ENCODE measurements at places on chromosomes 3 and 15. TPM values are rescaled to one million over a fixed set of nuclear protein-coding genes. Genes with fewer than 3 reads are reported as not detected.
A peak's percentile ranks its signal among the peaks of the same experiment; 100 is the strongest.

The COL7A1 gene
- polyA plus RNA-seq, result 22.5 TPM

The PLA2G4D gene
- polyA plus RNA-seq, result not detected

The C3orf70 gene
- 7.4 TPM for polyA plus RNA-seq

The TRIM42 gene
- not detected for polyA plus RNA-seq

The TMEM212 gene
- not detected for polyA plus RNA-seq

The NANOGP8 gene
- polyA plus RNA-seq, result not detected

DNA sequence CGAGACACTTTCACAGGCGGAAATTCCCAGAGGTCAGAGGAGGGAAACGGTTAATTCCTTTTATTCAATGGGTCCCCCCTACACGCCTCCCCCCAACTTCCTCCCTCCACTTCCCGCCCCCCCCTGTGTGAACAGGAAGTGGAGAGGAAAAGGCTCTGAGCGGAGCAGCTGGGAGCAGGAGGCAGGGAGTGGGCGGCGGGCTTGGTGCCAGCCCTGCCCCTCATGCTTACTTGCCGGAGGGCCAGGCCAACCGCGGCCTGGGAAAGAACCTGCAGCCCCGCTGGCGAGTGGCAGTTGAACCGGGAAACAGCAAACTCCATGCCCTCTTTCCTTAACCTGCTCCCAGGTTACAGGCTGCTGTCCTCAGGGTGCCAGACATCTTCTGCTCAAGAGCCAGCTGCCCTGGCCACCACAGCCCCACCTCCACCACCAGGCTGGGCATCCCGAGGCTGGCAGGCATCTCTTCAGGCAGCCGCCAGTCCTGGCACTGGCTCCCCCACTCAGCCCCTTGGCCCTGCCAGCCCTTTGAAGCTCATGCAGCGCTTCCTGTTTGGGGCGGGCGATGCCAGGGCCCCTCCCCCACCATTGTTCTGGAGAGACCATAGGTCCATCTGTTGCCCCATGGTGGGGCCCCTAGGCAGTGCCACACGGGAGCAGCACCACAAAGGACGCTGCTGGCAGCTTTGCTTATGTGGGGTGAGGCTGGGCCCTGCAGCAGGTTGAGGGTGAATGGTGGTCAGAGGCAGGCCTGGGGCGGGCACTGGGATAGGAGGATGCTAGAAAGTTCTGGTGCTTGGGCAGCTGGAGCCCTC is 12.9 kb downstream of the VPS18 start:
- no peak for DNase-seq

- no peak for DNase-seq
Observed at GRCh38 chr3:65914032-65914739, 124.5 kb downstream of the MAGI1 start.

DNA sequence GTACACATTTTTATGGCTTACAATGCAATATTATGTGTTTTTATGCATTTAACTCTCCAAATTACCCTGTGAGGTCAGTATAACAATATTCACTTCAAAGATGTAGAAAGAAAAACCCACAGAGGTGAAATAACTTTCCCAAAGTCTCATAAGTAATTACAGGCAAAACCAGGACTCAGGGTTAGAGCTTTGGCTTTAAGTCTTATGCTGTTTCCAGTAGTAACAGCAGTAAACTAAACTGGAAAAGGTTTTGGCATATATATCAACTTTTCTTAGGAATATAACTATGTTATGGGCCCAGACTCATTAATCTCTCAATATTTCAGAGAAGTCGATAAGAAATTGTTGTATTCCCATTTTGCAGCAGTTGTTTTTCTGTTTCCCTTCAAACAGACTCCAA is 206.3 kb upstream of the KCNMB2 start:
- no peak for DNase-seq

DNA sequence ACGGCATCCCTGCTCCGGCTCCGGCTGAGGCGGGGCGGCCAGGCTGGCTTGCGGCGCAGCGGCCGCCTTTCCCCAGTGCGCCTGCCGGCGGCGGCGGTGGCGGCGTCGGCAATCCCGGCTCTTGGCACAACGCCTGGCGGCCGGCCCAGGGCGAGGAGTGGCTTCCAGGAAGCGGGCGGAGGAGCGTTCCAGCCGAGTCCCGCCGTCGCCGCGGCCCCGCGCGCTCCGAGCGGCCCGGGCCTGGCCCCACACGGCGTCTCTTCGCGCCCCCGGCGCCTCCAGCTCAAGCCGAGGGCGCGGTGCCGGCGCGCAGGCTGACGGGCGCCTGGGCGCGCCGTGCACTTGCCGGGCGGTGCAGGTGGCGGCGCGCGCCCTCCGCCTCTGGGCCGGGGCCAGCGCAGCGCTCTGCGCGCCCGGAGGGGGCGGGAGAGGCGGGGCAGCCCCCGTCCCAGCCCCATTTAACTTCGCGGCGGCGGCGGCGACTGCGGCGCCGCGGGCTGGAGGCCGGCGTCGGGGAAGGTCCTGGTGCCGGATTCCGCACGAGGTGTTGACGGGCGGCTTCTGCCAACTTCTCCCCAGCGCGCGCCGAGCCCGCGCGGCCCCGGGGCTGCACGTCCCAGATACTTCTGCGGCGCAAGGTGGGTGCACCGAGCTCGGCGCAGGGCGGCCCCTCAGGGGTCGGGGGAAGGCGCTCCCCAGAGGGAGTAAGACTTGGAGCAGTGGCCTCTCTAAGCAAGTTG is at the start of gene ADAMTSL3:
Gene ADAMTSL3 (plus strand): TSS at position 485 of the 740 bp plus-strand sequence. CDS start 1,639 bp downstream, outside the sequence.
- DNase-seq, result no peak

- DNase-seq, result no peak
Observed at GRCh38 chr15:77830051-77830468, 197.3 kb upstream of the LINGO1 start.

- DNase-seq, result peak; percentile 6
Observed at GRCh38 chr3:134197681-134198261, 52.9 kb downstream of the RYK start.

- no peak for DNase-seq
Observed at GRCh38 chr3:31861826-31862225, 119.2 kb downstream of the OSBPL10 start.

GRCh38 chr3:78004571-78004970 is 964.7 kb downstream of the ROBO2 start:
- peak; percentile 34 for DNase-seq

DNA sequence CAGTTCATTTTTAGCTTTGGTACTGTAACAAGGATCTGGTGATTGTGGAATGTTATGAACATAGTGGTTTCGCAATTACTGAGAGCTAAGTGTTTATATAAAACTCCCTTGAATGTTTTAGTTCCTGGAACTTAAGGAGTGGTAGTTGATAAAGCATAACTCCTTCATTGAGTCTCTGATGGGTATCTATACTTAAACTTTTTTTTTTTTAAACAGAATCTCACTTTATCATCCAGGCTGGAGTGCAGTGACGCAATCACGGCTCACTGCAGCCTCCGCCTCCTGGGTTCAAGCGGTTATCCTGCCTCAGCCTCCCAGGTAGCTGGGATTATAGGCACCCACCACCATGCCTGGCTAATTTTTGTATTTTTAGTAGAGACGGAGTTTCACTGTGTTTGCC is 11.3 kb downstream of the PRKCI start:
- DNase-seq, result no peak

DNA sequence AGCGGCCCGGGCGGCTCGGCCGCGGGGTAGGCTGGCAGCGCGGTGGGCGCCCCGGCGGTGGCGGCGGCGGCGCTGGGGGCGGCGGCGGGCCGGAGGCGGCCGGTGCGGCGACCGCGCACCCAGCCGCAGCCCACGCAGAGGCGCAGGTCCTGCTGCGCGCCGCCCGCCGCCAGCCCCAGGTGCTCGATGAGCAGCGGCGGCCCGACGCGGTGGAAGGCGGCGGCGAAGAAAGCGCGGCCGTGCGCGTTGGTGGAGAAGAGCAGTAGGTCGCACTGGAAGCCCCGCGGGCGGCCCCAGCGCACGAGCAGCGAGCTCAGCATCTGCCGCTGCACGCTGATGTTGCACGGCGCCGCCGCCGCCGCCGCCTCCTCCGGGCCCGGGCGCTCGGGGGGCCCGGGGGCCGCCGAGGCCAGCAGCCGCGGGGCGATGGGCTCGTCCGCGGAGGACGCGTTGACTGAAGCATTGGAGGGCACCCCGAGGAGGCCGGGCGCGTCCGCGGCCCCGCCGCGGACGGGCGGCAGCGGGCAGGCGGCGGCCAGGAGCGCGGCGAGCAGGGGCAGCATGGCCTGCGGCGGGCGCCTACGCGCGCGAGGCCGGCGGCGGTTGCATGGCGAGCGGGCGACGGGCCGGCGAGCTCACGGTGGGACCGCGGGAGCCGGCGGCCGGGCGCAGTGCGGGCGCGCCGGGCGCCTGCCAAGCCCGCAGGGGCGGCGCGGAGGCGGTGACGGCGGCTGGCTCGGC is 452 bp downstream of the TMEM158 start:
- no peak for DNase-seq

GRCh38 chr3:14376348-14377043 is 25.9 kb upstream of the SLC6A6 start:
- DNase-seq, result no peak

DNA sequence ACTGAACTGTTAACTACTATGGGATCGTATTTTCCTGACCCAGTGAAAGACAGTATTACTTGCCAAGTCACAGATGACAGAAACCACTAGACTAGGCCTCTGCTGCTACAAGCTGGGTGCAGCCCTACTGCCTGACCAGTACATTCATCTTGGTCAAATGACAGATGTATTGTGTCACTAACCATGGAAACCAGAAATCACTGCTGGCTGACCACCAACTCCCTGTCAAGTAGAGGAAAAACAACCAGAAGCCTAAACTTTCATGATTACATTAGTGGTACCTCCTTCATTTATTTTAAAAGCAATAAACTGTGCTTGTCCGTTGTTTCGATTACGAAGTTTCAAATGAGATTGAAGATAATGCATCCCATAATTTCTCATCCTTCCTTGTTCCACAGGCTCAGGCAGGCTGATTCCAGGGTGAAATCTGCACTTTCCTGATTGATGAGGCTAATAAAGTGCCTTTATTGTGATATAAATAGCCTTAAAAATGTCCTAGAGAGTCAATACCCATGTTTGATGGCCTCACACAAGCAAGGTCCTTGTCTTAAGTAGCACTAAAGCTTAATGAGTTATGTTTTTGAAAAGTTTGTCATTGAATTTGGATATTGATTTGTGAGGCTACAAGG is 309.7 kb downstream of the LSAMP start:
- DNase-seq, result peak; percentile 79

GRCh38 chr3:119642746-119643473 is 17.5 kb downstream of the POPDC2 start:
- DNase-seq, result no peak
